ENCODE measurements at places on chromosomes 4 and X.
A peak's percentile ranks its signal among the peaks of the same experiment; 100 is the strongest.

DNA sequence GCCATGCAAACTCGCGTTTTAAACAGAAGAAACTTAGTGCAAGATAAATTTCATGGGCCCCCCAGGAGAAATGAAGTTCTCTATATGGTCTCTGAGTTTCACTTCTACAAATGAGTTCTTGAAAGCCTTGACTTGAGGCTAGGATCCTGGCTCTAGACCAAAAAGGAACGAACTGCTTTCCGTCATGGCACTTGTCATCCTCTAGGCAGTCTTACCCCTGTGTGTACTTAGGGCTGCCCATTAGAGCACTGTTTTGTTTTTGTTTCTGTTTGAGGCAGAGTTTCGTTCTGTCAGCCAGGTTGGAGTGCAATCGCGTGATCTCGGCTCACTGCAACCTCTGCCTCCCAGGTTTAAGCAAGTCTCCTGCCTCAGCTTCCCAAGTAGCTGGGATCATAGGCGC, 29.0 kb downstream of the RNF4 start:
- no peak for DNase-seq

GRCh38 chr4:166662266-166662843, 571.9 kb downstream of the SPOCK3 start:
- DNase-seq, result no peak

GRCh38 chrX:11530621-11531020, 135.1 kb downstream of the ARHGAP6 start:
- no peak for DNase-seq

GRCh38 chr4:1094336-1094690, 19.1 kb downstream of the RNF212 start:
- no peak for DNase-seq

GRCh38 chrX:1500701-1501624, 36.0 kb downstream of the P2RY8 start:
- no peak for DNase-seq

DNA sequence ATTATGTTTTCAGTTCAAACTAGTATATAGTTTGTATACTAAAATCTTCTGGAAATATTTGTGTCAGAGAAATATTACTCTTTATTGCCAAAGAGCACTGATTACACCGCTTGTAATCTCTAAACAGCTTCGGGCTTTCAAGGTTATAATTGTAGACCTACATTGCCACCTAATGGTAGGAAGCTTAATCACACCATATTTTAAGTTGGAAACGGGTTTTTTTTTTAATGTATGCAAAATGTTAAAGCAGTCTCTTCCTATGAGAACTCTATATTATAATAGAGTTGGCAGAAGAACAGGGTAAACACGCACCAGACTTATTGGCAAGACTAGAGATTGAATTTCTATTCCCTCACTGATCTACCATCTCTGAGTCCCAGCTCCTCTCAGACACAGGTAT, 19.5 kb upstream of the NFXL1 start:
- no peak for DNase-seq

GRCh38 chrX:129577473-129577872, 37.4 kb downstream of the OCRL start:
- peak; percentile 15 for DNase-seq

- DNase-seq, result no peak
Observed at GRCh38 chrX:45774961-45775360, 574.3 kb upstream of the DIPK2B start.

DNA sequence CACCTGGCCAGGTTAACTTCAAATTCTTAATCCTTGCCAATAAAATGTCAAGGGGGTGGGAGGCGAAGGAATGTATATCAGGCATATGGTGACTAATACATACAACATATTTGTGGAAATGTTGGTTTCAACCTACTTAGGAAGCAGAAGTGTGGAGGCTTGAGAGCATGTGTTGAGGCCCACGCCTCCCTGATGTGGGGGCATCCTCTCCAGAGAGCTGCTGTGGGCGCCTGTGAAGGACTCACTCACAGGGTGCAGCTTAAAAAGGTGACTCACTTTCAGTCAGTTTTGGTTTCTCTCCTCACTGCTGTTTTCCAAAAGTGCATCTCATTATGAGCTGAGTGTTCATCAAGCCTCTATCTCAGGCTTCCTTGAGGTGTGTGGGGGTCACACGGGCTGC, 27.5 kb downstream of the LNX1 start:
- DNase-seq, result no peak

DNA sequence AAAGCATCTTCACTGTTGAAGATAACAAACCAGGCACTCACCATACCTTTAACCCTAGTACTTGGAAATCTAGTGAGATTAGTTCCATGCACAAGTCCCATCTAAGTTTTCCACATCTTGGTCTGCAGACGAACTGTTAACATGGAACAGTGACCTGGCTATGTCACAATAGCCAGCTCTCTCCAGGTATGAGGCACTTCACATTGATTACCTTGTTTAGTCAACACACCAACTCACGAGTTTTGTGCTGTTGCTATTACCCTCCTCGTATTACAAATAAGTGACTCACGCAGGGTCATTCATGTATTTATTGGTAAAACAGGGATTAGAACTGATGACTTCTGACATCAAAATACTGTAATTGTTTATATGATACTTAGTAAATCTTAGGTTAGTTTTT, 36.4 kb upstream of the FRAS1 start:
- DNase-seq, result no peak

GRCh38 chr4:73417973-73418372, 13.9 kb downstream of the ALB start:
- no peak for DNase-seq

- no peak for DNase-seq
Observed at GRCh38 chr4:6324999-6325787, 55.5 kb downstream of the WFS1 start.

- no peak for DNase-seq
Observed at GRCh38 chrX:139933904-139934303, 1.1 kb upstream of the ATP11C start.

- DNase-seq, result no peak
Observed at GRCh38 chr4:75031775-75032174, 98.9 kb downstream of the PARM1 start.

- no peak for DNase-seq
Observed at GRCh38 chr4:107966903-107967302, 22.8 kb upstream of the HADH start.

DNA sequence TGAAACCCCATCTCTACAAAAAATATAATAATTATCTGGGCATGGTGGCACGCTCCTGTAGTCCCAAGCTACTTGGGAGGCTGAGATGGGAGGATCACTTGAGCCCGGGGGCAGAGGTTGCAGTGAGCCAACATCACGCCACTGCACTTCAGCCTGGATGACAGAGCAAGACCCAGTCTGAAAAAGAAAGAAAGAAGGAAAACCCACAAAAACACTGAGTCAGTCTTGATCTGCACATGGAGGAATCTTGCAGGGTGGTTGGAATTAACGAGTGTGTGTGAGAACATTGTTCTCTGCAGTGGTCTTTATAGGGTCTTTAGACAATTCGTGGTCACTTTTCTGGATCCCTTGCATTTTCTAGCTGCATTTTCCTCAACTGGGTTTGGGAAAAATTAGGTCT, 23.2 kb downstream of the ADD1 start:
- no peak for DNase-seq

DNA sequence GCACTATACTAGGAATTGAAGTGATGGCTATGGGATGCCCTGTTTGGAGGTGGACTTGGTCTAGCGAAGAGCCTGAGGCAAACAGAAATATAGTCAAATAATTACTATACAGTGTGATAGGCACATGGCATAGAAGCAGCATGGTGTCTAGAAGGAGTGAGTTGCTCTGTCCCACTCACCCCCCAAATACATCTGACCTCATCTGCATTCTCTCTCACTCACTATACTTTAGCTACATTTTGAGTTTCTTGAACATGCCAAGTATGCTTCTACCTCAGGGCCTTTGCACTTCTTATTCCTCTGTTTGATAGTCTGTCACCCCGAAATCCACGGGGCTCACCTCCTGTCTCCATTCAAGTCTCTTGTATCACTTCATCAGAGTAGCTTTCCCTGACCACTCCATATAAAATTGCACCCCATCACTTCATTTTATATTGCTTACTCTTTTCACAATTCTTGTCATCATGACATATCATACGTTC, 2.6 kb upstream of the FIP1L1 start:
- no peak for DNase-seq

DNA sequence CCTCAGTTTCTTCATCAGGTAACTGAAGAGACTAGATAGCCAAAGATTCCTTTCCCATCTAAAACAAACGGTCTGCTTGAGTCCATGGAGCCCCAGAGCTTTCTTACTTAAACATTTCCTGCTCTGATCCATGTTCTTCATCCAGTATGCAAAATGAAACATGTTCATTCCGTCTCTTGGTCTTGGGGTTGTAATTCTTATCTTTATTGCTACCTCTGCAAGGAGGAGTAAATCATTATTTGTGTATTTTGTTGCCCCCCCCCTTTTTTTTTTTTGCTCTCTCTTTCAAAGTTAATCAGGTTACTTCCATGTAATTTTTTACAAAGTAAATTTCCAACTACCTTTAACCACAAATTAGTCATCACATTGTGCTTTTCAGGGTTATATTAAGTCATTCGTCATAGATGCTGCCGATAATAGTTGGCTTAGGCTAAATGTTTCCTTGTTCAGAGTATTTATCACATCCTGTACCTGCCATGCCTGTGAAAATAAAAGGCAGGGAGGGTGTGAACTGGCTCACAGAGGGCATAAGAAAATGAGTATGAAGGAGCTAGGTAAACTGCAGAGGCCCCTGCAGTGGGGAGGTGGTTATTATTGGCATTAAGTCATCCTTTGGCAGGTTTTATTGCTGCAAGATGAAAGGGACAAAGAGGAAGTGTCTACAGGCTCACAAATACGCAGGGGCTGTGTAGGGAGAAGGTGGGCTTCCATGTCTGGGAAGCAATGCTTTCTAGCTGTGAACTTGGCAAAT, 76.7 kb upstream of the HS3ST1 start:
- no peak for DNase-seq

- DNase-seq, result no peak
Observed at GRCh38 chrX:110108381-110108821, 105.5 kb downstream of the TMEM164 start.
